ENCODE measurements at places on chromosomes 11 and 22.

- ATAC-seq: no peak
These were observed 18.0 kb upstream of the TMEM135 start for GRCh38 chr11:87019613-87020271.

GRCh38 chr11:93686226-93686625 lies 24.7 kb downstream of the CEP295 start:
- no peak for ATAC-seq

DNA sequence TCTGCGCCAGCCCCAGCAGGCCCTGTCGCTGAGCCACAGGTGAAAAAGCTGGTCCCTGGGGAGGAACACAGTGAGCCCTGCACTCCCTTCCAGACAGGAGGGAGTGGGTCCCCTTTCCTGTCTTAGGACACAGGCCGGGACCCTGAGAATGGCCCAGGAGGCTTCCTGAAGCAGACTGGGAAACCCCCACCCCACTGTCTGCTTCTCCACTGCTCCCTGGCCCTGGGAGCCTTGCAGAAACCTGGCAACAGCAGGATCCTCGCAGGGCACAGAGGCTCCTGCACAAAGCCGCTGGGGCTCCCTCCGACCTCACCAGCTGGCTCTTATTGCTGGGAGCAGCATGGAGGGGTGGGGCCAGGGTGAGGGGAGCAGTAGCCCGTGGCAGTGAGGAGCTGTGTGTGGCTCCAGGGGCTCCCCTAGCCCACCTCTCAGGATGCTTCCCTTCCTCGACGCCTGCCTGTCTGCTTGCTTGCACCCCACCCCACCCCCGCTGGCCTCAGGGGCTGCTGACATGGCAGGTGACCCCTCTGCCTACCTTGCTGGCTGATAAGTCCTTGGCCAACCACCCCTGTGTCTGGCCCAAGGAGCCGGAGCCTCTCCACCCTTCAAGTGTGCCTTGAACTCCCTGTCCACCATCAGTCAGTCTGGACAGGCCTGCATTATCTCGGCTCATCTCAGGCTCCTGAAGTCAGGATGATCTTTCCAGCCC lies 72.1 kb upstream of the KCNQ1OT1 start:
- no peak for ATAC-seq

GRCh38 chr11:60498853-60499252 lies 6.3 kb downstream of the MS4A12 start:
- ATAC-seq: peak; percentile 41

- ATAC-seq: no peak
These were observed 360.5 kb downstream of the DLG2 start for GRCh38 chr11:85266646-85267045.

- ATAC-seq: no peak
These were observed 46.5 kb downstream of the LMO1 start for GRCh38 chr11:8217136-8217535.

DNA sequence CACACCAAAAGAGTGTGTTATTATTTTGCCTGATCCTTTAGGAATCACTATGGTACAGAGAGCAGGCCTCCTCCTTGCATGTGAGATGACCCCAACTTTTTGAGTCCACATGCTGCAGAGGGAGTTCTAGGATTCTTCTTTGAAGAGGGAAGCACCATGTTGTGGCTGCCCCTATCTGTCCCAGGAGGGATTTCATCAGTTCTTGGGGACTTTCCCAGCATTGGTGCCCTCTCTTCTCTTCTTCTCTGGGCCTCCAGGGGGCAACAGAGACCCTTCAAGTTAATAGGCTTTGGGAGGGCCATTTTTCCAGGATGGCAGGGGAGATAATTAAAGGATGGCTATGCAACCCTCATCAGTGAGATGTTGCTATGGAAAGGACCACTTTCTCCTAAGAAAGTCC lies 3.6 kb downstream of the MMP1 start:
- ATAC-seq: no peak

DNA sequence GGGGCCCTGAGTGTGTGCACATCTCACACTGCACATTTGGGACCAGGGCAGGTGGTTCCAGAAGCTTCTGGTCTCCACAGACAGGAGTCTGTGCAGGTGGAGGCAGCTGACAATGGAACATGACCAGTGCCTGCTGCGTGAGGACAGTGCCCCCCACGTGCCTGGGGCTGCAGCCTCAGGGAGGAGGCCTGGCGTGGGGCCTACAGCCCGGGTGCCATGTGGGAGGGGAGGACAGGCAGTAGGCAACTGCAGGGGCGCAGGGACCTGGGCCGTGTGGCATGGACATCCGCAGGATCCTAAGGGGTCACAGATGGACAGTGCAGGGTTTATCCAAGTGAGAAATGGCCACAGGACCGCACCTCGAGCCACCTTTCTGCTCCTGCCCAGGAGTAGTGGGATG lies 28.8 kb downstream of the TSPAN4 start:
- no peak for ATAC-seq

GRCh38 chr11:35620795-35621194 lies 2.5 kb downstream of the FJX1 start:
- no peak for ATAC-seq

Data from esophagus mucosa (tissue), 1 donor.